ENCODE measurements at places on chromosomes 2 and 18.

DNA sequence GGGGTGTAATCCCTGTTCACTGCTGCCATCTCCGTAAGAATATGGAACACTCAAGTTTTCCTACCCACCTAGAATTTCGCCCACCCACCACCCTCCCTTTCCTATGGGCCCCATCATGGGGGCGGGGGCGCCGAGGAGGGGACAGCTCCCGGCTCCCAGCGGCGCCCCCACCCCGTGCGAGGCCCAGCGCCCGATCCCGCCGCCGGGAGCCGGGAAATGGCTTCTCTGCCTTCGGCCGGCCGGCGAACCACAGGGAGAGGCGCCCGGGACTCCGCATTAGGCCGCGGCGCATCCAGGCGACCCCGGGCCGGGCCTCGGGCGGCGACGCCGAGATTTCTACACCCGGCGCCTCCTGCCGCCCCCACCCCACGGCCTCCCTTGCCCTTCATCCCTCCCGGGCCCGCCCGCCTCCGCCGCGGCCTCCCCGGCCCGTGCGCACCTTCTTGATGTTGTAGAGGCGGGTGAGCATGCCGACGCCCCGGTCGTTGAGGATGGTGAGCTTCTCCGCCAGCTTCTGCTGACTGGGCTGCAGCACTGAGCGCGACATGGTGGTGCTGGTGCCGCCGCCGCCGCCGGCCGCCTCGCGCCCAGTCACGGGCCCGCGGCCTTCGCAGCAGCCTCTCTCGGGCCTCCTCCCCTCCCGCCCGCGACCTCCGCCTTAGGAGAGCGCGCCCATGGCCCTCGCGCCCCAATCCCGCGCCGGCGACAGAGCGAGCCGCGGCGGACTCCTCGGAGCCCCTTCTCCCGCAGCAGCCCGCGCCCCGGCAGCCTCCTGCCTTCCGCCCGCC, 510 bp downstream of the NCKAP1 start:
- DNase-seq = no peak

DNA sequence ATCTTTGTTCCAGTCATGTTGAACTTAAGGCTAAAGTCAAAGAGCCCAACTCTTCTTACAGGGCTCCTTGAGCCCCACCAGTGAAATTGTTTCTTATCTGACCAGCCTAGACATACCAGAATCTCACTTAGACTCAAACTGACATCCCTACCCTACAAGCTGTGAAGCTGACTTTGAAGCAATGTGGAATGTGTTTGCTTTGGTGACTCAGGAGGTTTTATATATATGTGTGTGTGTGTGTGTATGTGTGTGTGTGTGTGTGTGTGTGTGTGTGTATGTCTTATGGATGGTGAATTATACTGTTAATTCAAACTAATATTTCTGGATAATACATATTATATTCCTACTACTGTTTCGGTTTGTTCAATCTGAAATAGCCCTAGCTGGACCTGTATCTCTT, 67.3 kb downstream of the CAMKMT start:
- DNase-seq = no peak

DNA sequence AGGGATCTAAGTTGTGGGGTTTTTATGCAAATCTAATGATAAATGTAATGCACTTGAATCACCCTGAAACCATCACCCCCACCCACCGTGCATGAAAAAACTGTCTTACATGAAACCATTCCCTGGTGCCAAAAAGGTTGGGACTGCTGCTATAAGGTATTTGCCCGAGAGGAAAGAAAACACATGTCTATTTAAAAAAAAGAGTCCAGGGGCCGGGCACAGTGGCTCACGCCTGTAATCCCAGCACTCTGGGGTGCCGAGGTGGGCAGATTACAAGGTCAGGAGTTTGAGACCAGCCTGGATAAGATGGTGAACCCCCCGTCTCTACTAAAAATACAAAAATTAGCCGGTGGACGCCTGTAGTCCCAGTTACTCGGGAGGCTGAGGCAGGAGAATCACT, 1372.8 kb upstream of the CDH2 start:
- no peak for DNase-seq

GRCh38 chr2:107776362-107776761, 50.3 kb upstream of the RGPD4 start:
- DNase-seq = no peak

GRCh38 chr18:66826211-66826610, 222.3 kb upstream of the CDH19 start:
- DNase-seq = no peak

DNA sequence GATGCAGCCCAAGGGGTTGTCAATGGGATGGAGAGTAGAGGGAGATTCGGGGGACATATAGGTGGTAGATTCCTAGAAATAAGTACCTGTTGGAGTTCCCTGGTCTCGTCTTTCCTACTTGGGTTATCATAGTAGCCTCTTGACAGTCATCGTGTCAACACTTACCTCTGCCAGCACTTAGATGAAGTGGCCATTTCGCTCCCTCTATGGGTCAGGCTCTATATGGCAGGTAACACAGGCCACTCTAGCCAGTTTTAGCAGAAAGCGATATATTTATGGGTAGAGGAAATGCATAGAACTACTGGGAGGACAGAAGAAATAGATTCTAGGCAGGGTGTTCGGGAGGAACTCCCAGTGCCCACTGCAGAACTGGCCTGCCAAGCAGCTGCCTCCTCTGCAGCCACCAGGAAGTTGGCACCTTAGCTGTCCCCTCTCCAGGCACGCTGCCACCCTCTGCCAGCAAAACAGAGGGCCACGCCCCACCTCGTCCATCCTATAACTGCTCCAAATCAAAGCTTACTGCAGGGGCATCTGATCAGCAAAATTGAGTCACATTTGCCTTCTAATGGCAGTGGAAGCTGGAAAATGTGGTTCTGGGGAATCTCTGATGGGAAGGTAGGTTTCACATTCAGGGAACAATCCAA, 181.3 kb downstream of the INSIG2 start:
- DNase-seq = no peak

GRCh38 chr2:124898827-124899226, 873.7 kb downstream of the CNTNAP5 start:
- DNase-seq = no peak

GRCh38 chr2:68751397-68752339, 17.1 kb downstream of the ARHGAP25 start:
- DNase-seq = peak; percentile 81

DNA sequence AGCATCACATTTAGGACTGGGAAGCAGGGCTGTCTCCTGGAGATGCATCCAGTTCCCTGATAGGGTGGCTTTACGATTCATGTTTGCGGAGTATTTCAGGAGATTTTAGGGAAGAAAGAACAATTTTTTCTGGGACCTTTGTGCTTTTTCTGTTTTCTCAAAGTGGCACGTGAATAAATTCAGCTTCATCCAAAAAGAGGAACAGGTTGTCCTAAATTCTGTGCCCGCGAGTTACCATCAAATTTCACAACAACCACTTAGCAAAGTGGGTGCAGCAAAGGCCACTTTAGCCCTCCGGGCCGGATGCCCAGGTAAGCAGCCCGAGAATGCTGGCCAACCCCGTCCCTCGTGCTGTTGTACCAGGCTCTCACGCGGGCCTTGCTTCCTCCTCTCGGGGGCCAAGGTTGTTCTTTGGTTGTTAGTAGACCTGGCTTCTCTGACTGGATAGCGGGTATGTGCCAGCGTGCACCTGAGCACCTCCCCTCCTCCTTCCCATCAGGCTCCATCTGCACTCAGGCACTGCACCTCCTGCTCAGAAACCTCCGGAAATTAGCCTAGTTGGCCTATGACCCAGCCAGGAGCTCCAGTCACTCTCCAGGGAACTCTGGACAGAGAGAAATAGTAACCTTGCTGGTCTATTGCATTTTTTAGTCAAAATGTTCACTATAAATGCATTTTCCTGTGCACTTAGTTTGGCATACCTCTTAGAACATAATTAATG, 83.0 kb downstream of the CMPK2 start:
- no peak for DNase-seq

- DNase-seq = no peak
Observed at GRCh38 chr2:107735201-107735600, 91.5 kb upstream of the RGPD4 start.

- no peak for DNase-seq
Observed at GRCh38 chr2:113886479-113887008, 3.3 kb upstream of the ACTR3 start.

DNA sequence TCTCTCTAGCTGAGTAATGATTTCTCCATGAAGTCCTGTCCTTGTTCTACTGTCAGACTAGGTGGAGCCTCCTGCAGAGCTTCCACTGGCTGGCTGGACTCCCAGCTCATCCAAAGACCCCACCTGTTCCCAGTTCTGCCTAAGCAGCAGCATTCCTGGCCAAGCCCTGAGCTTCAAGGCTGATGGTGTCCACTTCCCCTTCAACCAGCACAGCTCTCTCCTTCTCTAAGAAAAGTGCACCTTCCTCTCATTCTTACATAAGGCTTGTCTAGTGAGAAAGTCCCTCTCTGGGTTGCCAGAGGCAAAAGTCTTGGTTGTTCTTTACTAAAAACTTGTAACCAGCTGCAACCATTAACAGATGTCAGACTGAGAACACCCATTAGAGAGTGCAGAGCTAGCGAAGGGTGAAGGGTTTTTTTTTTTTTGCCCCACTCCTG, 58.9 kb downstream of the CXCR4 start:
- no peak for DNase-seq

GRCh38 chr18:26832302-26832701, 33.2 kb downstream of the AQP4 start:
- no peak for DNase-seq

DNA sequence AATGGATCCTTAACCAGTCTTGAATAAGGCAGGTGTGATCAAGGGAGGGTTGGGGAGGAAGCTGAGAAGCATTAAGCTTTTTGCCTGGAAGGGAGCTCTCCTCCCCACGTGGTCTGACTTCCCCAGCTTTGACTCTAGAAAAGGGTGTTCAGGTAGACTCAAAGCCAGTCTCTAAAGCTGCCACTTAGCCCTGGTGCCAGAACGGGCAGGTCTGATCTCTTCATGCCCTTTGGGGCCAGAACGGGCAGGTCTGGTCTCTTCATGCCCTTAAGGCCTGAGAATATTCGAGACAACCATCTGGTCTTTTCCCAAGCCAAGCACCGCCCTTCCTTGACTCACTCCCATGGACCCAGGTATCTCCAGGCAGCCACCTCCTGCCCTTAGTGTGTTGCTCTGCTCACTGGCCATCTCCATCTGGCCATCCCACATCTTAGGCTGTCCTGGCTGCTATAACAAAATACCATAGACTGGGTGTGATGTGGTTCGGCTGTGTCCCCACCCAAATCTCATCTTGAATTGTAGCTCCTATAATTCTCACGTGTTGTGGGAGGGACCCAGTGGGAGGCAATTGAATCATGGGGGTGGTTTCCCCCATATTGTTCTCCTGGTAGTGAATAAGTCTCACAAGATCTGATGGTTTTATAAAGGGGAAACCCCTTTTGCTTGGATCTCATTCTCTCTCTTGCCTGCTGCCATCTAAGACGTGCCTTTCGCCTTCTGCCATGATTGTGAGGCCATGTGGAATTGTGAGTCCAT, 59.4 kb downstream of the SNORC start:
- DNase-seq = no peak

GRCh38 chr2:239318790-239319661, 81.8 kb downstream of the HDAC4 start:
- DNase-seq = no peak

GRCh38 chr2:218257390-218257981, 3.3 kb upstream of the GPBAR1 start:
- DNase-seq = peak; percentile 47

GRCh38 chr2:138071720-138072719, 107.7 kb downstream of the HNMT start:
- DNase-seq = no peak

- no peak for DNase-seq
Observed at GRCh38 chr18:2894131-2894840, 47.5 kb downstream of the EMILIN2 start.

GRCh38 chr18:35136248-35136647, 95.0 kb downstream of the MAPRE2 start:
- no peak for DNase-seq

DNA sequence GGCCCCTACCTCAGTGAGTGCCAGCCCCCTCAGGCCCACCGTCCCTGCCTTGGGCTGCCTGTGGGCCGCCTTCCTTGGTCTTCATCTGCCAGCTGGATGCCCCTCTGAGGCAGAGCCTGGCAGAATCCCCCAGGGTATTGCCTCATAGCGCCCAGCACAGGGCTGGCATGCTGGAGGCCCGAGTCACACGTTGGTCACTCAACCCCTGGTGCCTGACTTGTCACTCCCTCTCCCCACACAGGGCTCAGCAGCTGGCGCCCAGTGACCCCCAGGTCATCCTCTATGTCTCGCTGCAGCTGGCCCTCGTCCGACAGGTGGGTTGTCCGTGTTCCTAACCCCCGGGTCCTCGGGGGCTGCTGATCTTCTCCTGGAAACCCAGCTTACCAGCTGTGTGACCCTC, 108.4 kb upstream of the MCFD2 start:
- no peak for DNase-seq

DNA sequence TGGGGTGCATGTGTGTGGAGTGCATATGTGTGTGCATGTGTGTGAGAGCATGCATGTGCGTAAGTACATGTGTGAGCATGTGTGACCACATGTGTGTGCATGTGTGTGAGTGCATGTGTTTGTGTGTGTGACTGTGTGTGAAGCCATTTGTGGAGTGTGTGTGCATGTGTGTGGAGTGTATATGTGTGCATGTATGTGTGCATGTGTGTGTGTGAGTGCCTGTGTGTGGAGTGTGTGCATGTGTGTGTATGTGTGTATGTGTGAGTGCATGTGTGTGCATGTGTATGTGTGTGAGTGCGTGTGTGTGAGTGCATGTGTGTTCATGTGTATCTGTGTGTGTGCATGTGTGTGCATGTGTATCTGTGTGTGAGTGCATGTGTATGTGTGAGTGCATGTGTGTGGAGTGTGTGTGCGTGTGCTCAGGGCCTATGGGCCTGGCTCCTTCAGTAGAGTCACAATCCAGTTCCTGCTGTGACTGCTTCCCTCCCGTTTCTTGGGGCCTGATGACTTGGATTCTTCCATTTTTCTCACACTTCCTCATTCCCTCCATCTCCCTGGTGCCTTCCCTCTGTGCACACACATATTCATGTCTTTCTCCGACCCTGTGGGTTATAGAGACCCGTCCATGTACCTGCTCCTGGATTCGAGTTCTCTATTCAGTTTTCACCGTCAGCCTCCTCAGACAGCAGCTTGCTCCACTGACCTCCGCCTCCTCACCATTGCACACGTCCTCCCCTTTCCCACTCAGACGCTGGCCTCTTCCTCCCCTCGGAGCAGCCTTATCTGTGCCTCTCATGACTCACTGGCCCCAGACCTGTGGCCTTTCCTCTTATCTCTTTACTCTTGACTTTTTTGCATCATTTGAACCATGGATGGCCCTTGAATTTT, 25.2 kb downstream of the TOGARAM2 start:
- no peak for DNase-seq
